ENCODE measurements at places on chromosomes 2 and 18.

DNA sequence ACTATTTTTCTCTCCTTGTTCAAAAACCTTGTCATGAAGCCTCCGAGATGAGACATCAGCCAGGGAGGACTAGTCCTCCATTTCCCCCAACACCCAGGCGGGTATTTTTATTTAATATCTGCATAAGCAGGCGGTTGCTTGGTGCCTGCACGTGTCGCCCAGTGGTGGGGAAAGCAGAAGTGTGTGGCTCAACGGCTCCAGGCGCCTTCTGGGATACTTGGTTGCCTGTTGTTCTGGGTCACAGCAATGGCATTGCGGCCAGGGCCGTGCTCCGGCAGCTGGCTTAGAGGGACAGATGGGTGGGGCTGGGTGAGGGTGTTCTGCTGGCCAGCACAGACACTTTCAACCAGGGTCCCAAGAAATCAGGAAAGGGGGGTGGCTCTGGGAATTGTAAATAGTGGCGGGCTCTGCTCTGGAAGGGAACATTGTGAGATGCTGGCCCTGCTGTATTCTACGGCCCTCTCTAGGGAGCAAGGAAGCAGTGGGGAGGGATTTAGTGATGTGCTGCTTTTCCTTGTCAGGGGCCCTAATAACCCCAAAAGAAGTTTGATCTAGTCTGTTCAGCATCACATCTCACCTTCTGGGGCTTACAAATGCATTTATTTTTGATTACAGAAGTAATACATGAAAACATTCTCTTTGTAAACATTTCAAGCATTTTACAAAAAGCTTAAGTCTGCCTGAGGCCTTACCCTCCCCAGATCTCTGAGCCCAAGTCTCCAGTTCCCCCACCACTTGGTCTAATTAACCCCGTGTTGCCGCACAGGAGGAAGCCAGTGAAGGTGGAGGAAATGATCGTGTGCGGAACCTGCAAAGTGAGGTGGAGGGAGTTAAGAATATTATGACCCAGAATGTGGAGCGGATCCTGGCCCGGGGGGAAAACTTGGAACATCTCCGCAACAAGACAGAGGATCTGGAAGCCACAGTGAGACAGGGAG is 1.1 kb downstream of the VAMP8 start:
- DNase-seq, result no peak

- no peak for DNase-seq
These were observed 22.2 kb upstream of the SMAD4 start for GRCh38 chr18:51007790-51008139.

DNA sequence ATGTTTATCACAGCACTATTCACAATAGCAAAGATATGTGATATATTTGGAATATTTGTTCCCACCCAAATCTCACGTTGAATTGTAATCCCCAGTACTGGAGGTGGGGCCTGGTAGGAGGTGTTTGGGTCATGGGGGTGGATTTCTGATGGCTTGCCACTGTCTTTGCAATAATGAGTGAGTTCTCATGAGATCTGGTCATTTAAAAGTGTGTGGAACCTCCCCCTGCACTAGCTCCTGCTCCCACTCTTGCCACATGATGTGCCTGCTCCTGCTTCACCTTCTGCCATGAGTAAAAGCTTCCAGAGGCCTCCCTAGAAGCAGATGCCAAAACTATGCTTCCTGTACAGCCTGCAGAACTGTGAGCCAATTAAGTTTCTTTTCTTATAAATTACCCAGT is 72.2 kb upstream of the DYNC1I2 start:
- DNase-seq, result no peak

- DNase-seq, result no peak
These were observed 45.5 kb downstream of the OSR1 start for GRCh38 chr2:19312949-19313348.

- DNase-seq, result no peak
These were observed 258.0 kb downstream of the HDAC4 start for GRCh38 chr2:239142806-239143205.

Measured in NCI-H1930 (cell line).